Left lung (tissue), 14 donors: ENCODE measurements at places on chromosomes 6 and 20. TPM values are rescaled to one million over a fixed set of nuclear protein-coding genes. Genes with fewer than 3 reads are reported as not detected.

DNA sequence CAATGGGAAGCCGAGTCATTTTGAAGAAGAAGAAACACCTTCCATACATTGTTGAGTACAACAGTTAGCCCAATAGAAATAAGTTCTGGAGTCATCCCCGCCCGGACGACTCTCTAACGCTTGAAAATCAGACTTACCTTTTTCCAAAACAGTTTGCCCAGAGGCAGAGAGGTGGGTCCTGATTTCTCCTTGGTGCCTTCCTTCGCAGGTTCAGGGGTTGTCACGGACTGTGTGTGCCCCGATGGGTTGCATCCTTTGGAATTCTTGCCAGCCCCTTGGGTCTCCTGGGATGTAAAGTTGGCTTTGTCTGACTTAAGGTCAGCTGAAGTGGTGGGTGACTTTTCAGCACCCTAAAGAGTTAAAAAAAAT is 85.3 kb downstream of the BCAS1 start:
- no peaks in the 10 kb centered on the region for H3K27me3 ChIP-seq
- H3K4me1 ChIP-seq, result no peaks in the 10 kb centered on the region
- no peak for DNase-seq

DNA sequence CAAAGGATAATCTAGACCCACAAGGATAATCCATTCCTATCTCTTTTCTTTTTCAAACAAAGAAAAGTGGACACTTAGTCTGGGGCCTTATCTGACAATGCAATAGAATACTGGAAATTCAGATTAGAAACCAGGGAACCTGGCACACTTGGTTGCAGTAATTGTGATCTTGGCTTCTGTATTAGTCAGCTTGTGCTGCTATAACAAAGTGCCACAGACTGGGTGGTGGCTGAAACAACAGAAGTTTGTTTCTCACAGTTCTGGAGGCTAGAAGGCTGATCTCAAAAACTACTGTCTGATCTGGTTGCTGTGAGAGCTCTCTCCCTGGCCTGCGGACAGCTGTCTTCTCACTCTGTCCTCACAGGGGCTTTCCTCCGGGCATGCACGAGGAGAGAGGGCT is 49.4 kb downstream of the SNRNP48 start:
- H3K27me3 ChIP-seq, result no peaks in the 10 kb centered on the region
- no peaks in the 10 kb centered on the region for H3K4me1 ChIP-seq
- no peak overlapping the region for H3K4me3 ChIP-seq
- H3K36me3 ChIP-seq, result no peaks in the 10 kb centered on the region
- no peak overlapping the region for H3K27ac ChIP-seq

DNA sequence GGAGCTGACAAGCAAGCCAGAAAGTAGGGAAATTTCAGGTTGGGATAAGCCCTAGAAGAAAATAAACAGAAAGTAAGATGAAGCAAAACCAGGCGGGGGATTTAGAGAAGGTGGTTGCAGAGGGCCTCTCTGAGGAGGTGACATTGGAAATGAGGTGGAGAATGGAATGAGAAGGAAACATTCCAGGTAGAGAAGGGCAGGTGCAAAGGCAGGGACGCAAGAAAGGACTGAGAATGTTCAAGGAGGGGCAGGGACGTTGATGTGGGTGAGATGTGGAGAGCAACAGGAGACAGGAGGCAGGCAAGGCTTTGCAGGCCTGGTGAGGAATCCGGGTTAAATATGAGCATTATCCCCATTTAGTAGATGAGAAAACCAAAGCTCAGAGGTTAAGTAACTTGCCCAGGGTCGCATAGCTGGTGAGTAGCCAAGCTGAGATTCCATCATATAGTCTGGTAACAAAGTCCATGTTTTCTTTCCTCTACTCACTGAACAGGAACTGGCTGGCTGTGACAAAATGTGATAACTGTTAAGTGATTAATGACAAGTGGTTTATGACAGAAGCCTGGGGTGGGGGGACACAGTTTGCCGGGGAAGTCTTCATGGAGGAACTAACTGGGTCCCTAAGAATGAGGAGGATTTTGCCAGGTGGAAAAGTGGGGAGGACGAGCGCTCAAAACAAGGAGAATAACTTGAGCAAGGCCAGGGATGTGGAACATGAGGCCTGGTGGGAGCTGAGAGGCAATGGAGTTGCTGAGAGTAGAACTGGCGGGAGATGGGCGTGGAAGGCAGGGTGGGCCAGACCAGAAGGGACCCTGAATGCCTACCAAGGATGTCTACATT is 32.6 kb downstream of the MRPL14 start:
- no peaks in the 10 kb centered on the region for H3K4me1 ChIP-seq
- no peak overlapping the region for H3K4me3 ChIP-seq
- H3K27ac ChIP-seq, result no peak overlapping the region
- H3K36me3 ChIP-seq, result no peaks in the 10 kb centered on the region
- no peak for DNase-seq

- no peak overlapping the region for H3K27ac ChIP-seq
- H3K27me3 ChIP-seq, result no peaks in the 10 kb centered on the region
- no peak for DNase-seq
- H3K36me3 ChIP-seq, result no peaks in the 10 kb centered on the region
- H3K4me3 ChIP-seq, result no peak overlapping the region
These were observed 196.8 kb downstream of the ADGB start for GRCh38 chr6:146795479-146796133.

- no peak overlapping the region for H3K27ac ChIP-seq
- no peak for DNase-seq
- H3K4me3 ChIP-seq, result no peak overlapping the region
- no peaks in the 10 kb centered on the region for H3K27me3 ChIP-seq
These were observed 60.2 kb downstream of the GPR63 start for GRCh38 chr6:96777113-96777512.

- no peak overlapping the region for H3K4me3 ChIP-seq
- DNase-seq, result peak; percentile 61
- H3K36me3 ChIP-seq, result no peaks in the 10 kb centered on the region
These were observed 93.3 kb upstream of the RNF24 start for GRCh38 chr20:4108495-4109306.

DNA sequence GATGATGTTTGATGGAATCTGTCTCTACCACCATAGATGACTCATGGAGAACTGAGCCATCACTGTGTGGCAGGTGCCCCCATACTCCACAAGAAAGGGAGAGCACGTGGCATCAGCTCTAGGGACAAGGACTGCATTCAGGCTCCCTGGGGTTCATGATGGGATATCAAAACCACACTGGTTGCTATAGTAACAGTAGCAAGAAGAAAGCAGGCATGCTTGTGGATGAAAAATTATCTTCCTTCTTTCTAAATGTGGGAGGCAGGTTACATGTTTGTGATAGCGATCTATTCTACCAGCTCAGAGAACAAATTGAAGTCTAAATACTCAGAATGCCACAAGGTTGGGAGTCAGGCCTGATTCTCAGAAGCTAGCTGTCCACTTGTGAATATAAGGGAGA is 224.2 kb downstream of the ARHGAP18 start:
- H3K27me3 ChIP-seq, result no peaks in the 10 kb centered on the region
- no peak overlapping the region for H3K4me3 ChIP-seq
- peaks cover 20% of the 10 kb centered on the region for H3K4me1 ChIP-seq
- DNase-seq, result no peak

DNA sequence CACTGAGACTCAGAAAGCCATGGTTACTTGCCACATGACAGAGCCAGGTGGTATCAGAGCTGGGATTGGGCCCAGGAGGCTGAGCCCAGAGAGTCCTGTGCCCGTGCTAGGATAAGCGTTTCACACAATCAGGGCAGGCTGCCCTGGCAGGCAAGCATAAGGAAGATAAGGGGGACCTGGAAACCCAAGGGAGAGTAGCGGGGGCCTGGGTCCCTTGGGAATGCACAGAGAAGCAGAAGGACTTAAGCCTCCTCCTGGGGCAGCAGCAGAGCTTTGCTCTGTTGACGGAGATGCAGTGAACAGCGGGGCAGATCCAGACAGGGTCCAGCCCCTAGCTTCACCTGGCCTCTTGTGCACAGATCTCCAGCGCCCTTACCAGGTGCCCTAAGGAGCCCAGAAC is 8.7 kb downstream of the TRIB3 start:
- H3K27ac ChIP-seq, result no peak overlapping the region
- no peaks in the 10 kb centered on the region for H3K27me3 ChIP-seq
- no peak for DNase-seq
- H3K36me3 ChIP-seq, result no peaks in the 10 kb centered on the region
- H3K4me3 ChIP-seq, result no peak overlapping the region

- DNase-seq, result peak; percentile 82
- no peaks in the 10 kb centered on the region for H3K36me3 ChIP-seq
- no peaks in the 10 kb centered on the region for H3K27me3 ChIP-seq
- peak overlapping the region; percentile 48 for H3K27ac ChIP-seq
These were observed 21.9 kb downstream of the ECT2L start for GRCh38 chr6:138817799-138818198.

DNA sequence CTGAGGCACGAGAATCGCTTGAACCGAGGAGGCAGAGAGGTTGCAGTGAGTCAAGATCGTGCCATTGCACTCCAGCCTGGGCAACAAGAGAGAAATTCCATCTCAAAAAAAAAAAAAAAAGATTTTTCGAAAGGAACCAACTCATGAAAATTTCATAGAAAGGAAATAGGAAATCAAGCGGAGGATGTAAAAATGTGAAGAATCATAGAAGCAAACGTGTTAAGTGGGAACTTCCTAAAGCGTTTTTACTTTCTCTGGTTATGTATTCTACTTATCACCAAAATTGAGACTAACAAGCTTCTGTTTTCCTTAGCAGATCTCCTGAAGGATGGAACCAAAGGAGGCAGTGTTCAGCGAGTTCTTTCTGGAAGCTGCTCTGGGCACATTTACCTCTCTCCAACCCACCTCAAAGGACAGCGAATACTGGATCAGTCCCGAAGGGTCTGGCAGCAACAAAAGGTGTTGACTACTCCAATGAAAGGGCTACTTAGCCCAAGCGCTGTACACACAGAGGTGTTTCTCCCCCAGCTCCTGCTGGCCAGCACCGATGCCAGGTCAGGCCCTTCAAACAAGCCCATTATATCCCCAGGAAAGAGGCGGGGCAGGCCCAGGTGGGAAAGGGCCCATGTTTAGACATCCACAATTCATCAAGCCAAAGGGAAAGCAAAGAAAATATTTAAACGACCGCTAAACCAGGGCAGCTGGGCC is 327.5 kb upstream of the JARID2 start:
- peaks cover 49% of the 10 kb centered on the region for H3K4me1 ChIP-seq
- H3K36me3 ChIP-seq, result no peaks in the 10 kb centered on the region
- H3K4me3 ChIP-seq, result no peak overlapping the region
- no peak for DNase-seq
- H3K27me3 ChIP-seq, result no peaks in the 10 kb centered on the region
- H3K27ac ChIP-seq, result no peak overlapping the region

GRCh38 chr6:118122801-118123200 is 215.7 kb downstream of the SLC35F1 start:
- H3K4me1 ChIP-seq, result no peaks in the 10 kb centered on the region
- H3K36me3 ChIP-seq, result no peaks in the 10 kb centered on the region
- no peak for DNase-seq
- no peak overlapping the region for H3K4me3 ChIP-seq

DNA sequence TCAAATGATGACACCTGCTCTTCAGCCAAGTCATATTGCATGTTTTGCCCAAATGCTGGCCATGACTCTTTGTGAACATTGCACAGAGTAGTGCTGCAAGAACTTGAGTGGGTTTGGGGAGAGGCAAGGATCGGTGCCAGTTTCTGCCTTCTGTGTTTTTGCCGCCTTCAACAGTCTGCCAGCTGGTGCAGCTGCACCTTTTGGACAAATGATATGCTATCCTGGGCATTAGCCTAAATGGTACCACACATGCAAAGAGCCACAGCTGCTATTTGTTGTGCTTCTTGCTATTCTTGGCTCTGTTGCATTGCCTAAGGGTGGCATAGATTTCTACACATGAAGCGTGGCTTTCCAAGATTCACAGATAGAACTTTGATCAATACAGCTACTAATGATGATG is 189.0 kb upstream of the CCN2 start:
- no peak for DNase-seq
- H3K27me3 ChIP-seq, result no peaks in the 10 kb centered on the region
- no peak overlapping the region for H3K4me3 ChIP-seq

The TFAP2B gene
- not detected for total RNA-seq

The FOXA2 gene
- 24.0 TPM for total RNA-seq

The ZNF217 gene
- 35.4 TPM for total RNA-seq

The FAXC gene
- total RNA-seq, result 12.4 TPM

The CPXM1 gene
- total RNA-seq, result 25.8 TPM

The ZBTB9 gene
- total RNA-seq, result 9.8 TPM
